Lung microvascular endothelial cell (primary cell): ENCODE measurements at places on chromosomes 11 and 22. TPM values are rescaled to one million over a fixed set of nuclear protein-coding genes. Genes with fewer than 3 reads are reported as not detected.

DNA sequence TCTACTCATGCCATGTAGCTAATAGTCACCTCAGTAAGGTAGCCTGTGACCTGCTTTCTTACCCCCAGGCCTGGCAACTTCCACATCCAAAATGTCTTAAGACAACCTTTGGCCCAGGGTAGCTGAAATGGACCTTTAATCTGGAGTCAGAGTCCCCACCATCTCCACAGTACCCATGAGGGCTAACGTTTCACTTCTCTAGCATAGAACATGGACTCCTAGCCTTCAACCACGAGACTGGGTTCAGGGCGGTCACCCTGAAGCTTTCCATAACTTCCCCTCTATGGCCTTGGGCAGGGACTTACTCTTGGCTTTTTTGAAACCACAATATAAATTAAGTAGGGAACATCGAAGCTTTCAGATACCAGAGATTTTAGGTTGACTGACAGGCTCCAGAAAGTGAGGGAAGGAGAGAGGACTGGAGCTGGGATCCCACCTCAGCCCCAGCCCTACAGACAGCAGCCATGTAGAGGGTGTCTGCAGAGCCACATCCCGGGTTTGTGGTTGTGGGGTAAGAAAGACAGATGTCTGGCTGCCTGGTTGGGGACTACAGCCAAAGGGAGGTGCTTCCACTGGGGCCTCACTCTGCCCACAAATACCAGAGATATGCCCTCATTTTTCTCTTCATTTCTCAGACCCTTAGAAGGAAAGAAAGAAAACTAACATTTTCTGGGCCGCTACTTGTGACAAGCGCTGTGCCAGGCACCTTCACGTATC, 2.6 kb downstream of the TBC1D10A start:
- no peak for DNase-seq

- DNase-seq, result peak; percentile 1
These were observed 544.0 kb downstream of the NTM start for GRCh38 chr11:131914361-131914774.

DNA sequence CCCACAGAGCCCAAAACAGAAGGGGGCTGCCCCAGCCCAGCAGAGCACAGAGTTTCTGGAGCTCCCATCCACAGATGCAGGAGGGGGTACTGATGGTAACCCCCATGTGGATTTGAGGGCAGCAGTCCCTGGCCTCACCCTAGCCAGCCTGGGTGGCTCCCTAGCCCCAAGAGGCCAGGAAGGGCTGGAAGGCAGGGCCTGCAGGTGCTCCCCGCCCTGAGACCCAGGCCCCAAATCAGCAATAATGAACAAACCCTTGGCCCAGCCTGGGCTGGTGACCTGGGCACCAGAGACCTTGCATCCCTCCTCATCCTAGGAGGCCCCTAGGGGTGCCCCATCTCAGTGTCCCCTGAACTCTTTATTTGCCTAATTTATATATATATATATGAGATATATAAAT, 61.6 kb downstream of the MORC2 start:
- DNase-seq, result no peak

DNA sequence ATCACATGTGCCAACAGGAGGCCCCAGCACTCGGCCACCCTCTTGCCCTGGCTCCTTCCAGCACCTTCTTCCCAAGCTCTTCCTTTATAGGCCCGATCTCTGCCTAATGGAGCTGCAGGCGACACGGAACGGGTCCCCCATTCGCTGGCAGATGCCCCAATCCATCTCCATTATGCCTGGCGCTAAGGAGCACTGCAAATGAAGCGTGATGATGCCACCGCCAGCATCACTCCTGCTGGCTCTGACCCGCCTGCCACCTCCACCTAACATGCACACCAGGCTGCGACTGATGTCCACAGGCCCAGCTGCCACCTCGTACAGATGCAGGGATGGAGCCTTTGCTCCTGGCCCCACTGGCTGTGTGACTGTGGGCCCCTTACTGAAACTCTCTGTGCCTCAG, 33.5 kb downstream of the ELFN2 start:
- DNase-seq, result no peak

DNA sequence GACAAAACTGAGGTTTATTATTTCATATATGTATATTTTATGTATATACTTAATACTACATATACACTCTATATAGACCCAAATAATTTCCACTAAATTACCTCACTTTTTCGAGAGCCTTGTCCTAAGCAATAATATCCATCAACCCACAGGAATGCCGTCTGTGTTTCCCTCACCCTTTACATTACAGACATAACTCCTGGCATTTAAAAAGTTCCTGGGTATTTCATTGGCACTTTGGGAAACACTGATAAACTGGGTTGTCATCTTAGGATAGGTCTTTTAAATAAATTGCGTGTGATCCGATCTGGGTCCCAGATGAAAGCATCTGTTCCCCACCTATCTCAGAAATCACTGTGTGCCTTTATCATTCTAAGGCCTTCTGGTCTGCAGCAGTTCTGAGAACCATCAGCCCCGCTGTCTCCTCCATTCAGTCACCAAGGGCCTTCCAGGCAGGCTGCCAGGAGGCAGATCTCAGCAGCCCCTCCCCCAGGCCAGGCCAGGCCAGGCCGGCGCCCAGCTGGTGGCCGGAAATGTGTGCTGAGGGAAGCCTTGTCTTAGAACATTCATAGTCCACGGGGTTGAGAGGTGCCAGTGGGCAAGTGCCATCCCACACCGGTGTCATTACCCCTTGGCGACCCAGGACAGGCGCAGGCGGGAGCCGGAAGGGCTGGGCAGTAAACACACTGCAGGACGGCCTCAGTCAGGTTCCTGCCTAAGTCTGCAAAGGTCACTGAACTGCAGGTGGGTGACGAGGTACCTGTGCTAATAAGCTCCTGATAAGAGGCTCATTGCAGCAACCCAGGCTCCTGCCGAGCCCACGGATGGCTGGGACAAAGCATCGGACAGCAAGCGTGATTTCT, 3.3 kb downstream of the FGF19 start:
- peak; percentile 76 for DNase-seq

DNA sequence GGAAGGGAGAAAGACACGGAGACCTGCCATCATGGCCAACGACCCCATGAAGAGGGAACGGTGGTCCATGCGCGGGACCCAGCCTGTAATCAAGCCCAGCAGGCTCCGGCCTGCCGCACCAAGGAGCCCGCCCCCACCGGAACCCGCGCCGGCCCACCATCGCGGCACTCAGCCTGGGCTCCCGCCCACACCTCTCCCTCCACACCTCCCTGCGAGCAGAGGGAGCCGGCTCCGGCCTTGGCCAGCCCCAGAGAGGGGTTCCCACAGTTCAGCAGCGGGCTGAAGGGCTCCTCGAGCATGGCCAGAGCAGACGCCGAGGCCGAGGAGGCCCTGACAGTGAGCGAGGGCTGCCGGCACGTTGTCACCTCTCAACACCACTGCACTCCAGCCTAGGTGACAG, 1302.8 kb upstream of the CNTN5 start:
- no peak for DNase-seq

DNA sequence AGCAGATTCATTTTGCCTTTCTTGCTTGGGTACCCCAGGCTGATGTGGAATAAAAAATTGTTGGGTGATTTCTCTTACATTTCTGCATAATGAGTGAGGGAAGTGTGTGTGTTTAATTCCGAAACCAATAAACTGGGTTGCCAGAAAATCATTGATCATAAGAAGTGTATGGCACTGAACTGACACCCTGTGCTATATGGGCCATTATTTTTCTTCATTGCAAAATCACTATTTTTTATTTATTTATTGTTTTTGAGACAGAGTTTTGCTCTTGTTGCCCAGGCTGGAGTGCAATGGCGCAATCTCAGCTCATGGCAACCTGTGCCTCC, 14.6 kb upstream of the HIKESHI start:
- DNase-seq, result no peak

GRCh38 chr11:2207773-2208621, 36.4 kb upstream of the TH start:
- DNase-seq, result no peak

DNA sequence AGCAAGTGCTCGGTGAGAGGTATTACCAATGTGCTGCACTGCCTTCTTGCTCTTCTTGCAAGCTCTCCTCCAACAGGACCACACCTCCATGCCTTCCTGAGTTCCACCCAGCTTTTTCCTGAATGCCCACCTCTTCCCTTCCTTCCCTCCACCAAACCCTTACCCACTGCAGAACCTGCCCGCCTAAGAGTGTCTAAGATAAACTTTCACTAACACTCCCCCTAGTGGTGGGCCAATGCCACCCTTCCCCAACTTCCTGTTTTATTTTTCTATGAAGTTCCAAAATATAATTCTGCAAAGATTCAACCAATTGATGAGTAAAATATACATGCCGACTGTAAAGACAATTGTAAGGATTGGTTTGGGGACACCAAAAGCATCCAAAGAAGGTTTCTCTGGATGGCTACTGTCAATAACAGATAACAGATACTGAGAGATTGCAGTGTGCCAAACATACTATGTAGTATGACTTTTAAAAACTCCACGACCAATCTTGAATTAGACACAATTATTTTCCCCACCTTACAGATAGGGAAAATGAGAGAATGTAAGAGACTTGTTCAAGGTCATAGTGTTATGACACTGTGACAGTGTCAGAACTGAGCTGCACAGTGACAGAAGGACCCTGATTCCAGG, 38.6 kb upstream of the BMAL1 start:
- peak; percentile 53 for DNase-seq

The TIMM10 gene
- total RNA-seq, result 42.5 and 55.8 TPM in 2 replicates

DNA sequence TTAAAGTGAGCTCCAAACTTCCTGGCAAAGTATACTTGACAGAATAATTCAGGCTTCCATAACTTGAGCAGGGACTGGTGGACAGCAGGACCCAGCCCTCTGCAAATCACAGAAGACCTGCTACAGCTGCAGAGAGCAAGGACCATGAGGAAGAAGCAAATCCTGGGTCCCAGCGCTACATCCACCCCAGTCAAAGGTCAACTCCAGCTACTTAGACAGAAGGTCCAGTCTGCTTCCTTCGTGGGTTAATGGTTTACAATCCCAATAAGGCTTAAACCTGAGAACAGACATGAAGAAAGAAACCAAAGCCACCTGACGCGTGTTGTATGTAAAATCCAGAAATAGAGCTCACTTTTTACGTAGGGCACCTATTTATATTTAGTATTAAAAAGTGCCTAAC, 57.7 kb downstream of the SHANK2 start:
- no peak for DNase-seq

- DNase-seq, result peak; percentile 50
These were observed 700 bp upstream of the DEPDC5 start for GRCh38 chr22:31753005-31753633.

GRCh38 chr11:132248580-132248979, 878.2 kb downstream of the NTM start:
- DNase-seq, result no peak

GRCh38 chr22:49962012-49962750, 1.6 kb downstream of the PIM3 start:
- peak; percentile 97 for DNase-seq

- DNase-seq, result no peak
These were observed 2.0 kb upstream of the PACSIN3 start for GRCh38 chr11:47188259-47188658.

DNA sequence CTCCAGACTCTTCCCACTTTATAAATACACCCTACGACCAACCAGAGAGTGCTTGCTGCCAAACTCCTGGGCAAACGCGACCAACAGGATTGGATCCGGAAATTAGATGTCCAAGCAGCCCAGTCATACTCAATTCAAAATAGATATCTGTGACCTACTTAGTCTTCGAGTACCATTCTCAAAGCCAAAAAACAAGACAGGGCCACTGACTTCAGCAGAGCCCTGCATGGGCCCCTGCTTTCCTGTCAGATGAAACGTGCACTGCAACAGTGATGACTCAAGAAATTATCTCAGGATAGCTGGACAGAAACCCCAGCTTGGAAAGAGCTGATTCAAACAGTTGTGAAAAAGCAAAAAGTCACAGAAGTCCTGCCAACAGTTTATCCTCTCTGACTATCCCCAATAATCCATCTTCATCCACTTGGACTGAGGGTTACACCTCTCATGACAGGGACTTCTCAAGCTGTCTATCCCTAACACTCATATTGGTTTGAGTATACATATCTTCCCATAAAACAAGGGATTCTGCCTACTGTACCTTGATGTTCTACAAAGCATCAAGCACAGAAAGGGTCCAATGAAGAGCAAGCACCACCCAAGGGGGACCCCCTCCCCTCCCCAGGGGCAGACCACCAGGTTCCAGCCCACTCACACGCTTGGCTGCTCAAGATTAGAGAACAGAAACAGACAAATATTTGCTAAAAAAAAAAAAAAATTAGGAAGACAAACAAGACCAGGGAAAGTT, 17.4 kb downstream of the SMCO4 start:
- DNase-seq, result no peak

DNA sequence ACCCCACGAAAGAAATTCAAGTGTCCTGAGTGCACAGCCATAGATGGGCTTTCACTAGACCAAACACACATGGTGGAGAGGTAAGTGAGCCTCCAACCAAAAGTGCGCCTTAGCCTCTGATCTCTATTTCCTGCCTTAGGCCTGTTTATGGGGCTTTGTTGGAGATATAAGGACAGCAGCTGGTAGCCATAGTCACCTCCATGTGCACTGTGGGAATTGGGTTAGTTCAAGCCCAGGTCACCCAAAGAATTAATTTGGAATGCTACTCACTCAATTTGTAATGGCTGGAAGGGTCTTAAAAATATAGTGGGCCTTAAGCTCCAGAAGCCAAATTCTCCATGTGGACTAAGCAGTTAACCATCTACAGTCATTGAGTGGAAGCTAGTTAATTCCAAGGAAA, 73.6 kb downstream of the ALX4 start:
- DNase-seq, result no peak

DNA sequence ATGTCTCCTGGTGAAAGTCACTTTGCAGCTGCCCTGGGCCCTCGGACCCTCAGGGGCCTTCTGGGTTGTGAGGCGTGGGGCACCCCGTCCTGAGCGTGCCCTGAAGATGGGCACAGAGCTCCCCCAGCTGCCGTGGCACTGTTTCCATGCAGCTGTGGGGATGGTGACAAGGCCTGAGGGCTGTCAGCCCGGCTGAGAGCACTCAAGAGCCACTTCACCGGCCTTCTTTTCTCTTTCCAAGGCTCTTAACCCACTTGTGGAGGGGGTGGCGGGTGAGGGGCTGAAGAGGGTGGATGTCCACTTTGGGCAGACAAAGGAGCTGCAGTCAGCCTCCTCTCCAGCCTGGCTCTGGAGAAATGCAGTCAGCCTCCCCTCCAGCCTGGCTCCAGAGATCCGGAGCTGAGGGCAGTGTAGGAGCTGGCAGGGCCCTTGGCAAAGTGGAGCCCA, 239.5 kb downstream of the ST3GAL4 start:
- no peak for DNase-seq

DNA sequence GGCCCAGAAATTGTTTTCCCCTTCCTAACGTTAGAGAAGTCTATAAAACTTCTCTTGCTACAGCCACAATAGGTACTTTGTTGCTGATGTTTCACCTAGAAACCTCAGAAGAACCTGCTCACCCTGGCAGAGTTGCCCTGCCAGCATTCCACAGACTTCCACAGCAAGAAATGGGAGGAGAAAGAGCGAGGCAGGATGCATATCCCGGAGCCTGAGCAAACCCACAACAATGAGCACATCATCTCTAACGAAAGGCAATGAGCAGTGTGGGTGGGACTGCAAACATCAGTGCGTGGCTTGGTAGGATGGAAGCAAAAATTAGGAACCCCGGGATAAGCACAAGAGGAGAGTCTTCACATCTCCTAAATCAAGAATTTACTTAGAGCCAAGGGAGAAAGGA, 892.3 kb downstream of the OPCML start:
- DNase-seq, result no peak
